Effector memory CD4-positive, alpha-beta T cell (primary cell): ENCODE measurements at places on chromosomes 3 and 15.

DNA sequence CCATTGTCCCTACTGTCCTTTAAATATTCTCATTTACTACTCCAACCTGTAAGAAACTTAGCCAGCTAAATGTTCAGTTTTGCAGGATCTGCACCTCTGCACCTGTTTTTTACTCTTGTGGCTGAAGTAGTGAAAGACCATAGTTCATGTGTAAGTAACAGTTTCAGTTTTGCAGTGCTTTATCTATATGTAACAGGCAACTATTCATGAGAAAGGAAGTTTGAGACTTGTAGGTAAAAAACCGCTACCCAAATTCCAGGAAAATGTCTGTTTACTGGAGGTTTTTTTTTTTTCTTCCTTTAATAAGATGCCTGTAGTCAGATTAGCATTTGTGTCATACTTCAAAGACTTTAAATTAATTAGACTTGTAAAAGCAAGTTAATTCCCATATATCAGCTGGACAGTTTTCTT lies 25.4 kb upstream of the MBNL1 start:
- no peak for DNase-seq

- no peak for DNase-seq
These were observed 7.2 kb downstream of the CD276 start for GRCh38 chr15:73691396-73691795.

DNA sequence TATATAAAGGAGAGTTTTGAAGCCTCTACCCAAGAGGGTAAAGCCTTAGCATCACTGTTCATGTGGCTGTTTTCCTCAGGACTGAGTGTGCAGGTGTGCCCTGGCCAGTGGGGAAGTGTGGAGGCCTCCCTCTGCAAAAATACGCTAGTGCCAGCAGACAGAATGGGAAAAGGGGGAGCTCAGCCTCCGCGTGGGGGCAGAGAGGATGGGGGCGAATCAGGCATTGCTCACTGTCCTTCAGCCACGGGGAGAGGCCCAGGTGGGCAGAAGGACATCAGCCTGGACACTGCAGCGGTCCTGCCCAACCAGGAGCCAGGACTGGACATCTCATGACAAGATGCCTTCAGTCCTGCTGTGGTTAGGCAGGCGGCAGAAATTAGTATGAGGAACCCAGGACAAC lies 10.1 kb downstream of the LTF start:
- no peak for DNase-seq

- no peak for DNase-seq
These were observed 49.3 kb upstream of the KCNAB1 start for GRCh38 chr3:156071031-156071430.

DNA sequence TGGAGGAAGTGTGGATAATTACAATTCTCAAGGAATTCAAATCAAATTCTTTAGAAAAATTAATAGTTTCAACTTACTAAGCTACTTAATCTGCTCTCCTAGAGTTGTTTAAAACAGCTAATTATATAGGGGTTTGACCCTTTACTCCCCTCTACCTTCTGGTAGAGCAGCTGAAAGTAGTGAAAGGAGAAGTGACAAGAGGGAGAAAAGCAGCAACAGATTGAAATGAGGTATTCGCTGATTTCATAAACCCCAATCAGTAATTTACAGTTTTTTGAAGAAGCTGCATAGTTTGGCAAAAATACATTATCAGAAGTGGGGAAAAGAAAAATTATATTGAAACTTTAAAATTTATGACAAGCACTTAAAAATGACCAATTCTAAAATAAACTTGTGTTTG lies 52.8 kb downstream of the ZMAT3 start:
- DNase-seq = no peak

GRCh38 chr3:41579861-41580260 lies 380.6 kb downstream of the CTNNB1 start:
- DNase-seq = no peak

DNA sequence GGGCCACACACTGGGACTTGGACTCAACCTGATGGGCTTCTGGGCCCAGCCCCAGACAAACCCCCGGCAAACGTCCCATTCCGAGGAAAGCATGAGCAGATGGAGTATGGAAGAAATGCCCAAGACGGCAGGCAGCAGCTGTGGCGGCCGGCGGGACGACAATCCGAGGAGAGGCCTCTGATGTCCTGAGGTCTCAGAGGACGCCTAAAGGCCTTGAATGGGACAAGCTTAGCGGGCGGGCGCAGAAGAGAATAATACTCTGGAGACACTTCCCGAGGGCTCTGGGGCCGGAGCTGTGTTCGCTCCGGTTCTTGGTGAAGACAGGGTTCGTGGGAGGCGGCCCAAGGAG lies 482 bp upstream of the OGG1 start:
- no peak for DNase-seq

DNA sequence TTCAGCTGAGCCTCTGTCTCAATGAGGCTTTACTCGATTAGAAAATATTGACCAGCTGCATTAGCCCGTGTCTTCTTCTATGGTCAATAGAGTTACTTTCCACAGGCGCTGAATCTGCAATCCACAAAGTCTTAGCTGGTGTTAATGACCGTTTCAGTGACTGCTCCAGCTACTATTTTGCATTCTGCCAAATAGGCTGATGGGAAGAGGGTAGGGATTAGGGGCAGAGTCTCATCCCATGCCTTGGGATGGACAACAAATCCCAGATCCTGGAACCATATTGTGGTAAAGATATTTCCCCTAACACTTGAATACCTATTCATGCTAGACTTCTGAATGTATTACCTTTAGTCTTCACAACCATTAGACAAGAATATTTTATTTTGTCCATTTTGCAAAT lies 29.5 kb upstream of the MAGI1 start:
- no peak for DNase-seq

DNA sequence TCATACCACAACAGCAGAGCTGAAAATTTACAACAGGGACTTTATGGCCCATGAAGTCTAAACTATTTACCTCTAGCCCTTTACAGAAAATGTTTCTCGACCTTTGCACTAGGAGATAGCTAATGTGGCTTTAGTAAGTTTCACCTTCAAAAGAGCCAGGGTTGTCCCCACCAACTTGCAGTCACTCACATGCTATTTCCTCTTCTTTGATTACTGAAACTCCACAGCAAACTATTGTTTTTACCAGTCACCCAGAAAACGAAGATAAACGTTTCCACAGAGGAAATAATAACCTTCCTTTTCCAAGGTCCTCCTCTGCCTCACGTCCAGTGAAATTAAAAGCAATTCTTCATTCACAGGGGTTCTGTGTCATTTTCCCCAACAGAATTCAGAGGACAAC lies 48.2 kb downstream of the WWTR1 start:
- no peak for DNase-seq

DNA sequence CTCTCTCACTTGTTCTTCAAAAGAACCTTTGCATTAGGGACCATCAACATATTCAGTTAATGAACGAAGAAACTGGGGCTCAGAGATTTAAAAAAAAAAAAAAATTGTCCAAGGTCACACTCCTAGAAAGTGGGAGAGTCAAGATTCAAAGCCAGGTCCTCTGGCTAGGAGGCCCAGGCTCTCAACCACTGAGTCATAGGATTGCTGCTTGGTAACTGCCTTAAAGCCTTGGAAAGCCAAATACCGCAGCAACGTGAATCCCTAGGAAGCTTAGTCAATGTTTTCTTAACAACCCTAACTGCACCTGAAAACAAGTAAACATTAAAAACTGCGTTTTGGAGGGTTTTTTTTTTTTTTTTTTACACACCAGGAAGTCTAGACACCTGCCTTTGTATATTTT lies 156.8 kb downstream of the WNT5A start:
- DNase-seq = no peak

GRCh38 chr3:188589071-188589470 lies 435.1 kb downstream of the LPP start:
- no peak for DNase-seq

DNA sequence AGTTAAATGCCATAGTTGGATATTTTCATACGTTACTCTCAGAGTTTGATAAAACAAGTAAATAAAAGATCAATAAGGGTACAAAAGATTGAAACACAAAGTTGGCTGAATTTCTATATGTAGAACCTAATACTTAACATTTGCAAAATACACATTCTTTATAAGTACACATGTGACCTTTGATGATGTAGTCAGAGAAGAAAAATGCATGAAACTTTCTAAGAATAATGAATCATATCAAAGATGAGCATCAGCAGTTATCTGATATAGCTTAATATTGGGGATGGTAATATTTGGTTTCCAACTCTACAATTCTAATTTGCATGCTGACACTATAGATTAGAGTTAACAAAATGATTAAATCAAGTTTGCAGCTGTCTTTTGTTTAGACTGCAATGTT lies 188.0 kb upstream of the TGFBR2 start:
- DNase-seq = no peak

DNA sequence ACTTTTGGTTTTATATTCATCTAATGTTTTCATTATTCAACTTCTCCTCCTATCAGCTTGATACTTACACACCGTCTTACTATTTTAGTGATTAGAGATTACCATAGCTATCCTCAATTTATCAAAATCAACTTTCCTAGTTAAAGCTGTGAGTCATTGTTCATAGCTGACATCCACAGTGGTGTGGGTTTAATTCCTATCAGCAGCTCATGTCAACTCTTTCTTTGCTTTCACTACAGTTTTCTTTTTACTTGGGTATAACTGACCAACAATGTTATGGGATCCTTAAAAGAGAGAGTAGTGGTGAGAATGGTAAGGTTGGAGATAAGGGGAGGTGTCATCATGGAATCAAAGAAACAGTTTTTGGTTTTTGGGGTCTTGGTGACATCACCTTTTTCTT lies 112.7 kb downstream of the NFKBIZ start:
- DNase-seq = no peak

- no peak for DNase-seq
These were observed 7.2 kb downstream of the EOMES start for GRCh38 chr3:27714692-27715453.

GRCh38 chr15:90585863-90586262 lies 56.1 kb downstream of the CRTC3 start:
- no peak for DNase-seq

GRCh38 chr3:186057594-186057993 lies 51.3 kb downstream of the ETV5 start:
- DNase-seq = no peak

DNA sequence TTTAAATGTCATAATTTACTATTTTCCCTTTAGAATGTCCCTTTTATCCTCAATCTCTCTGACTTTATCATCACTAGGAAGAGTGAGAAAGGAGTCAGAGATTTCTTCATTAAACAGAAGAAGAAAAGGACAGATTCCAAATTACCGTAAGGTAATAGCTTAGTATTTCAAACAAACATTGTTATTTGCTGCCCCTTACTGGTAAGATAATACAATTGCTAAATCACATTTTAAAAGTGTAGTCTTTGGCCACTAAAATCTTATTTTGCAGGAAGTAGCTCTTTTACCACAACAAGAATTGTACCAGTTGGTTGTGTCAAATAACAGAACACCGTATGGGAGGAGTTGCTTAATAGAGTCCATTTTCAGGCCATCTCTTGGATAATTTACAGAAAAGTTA lies 53.7 kb downstream of the CGGBP1 start:
- DNase-seq = no peak

GRCh38 chr15:92625251-92625980 lies 30.2 kb downstream of the FAM174B start:
- no peak for DNase-seq

DNA sequence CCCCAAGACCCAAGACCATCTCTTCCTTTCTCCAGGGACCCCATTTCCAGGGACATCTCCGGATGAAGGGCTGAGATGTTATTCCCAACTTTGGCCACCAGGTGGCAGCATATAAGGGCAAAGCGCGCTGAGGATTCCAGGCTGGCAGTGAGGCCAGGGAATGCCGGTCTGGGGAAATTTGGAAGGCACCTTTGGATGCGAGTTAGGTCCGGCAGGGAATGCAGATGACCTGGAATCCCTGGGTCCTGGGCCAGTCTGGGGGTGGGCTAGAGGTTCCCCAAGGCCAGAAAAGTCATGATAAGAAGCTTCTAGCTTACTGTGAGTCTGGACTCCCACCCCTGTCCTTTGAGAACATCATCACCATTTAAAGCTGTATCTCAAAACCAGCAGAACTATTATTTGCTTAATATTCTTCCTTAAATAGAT lies 1.6 kb upstream of the CHST13 start:
- no peak for DNase-seq

GRCh38 chr3:112133626-112134334 lies 732 bp upstream of the GCSAM start:
- DNase-seq = no peak

DNA sequence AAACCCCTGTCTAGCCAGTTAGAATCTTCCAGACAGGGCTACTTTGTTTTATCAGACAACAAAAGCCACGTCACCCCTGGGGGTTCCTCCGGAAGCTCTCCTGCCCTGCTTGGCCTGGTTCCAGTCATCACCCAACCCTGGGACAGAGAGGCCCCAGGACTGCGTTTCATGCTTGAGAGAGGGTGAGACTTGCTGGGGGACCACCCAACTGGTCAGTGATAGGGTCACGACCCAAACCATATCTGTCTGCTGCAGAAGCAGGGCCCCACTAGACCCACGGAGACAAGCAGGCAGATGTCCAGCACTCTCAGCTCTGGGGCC lies 1.2 kb downstream of the NT5DC2 start:
- no peak for DNase-seq

DNA sequence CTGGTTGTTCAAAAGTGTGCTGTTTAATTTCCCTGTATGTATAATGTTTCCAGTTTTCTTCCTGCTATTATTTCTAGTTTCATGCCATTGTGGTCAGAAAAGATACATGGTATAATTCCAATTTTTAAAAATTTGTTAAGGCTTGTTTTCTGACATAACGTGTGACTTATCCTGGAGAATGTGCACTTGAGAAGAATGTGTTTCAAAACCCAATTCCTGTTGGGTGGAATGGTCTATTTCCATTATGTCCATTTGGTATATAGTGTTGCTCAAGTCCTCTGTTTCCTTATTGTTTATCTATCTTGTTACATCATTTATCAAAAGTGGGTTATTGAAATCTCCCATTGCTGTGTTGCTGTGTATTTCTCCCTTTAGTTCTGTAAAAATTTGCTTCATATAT lies 215.4 kb downstream of the GREM1 start:
- DNase-seq = no peak

- DNase-seq = no peak
These were observed 168.9 kb downstream of the KLHL25 start for GRCh38 chr15:85625856-85626255.

GRCh38 chr15:39909007-39909406 lies 11.1 kb downstream of the GPR176 start:
- DNase-seq = no peak

GRCh38 chr3:195043607-195044339 lies 227.2 kb downstream of the XXYLT1 start:
- no peak for DNase-seq

GRCh38 chr15:50149090-50149489 lies 30.1 kb upstream of the ATP8B4 start:
- no peak for DNase-seq

DNA sequence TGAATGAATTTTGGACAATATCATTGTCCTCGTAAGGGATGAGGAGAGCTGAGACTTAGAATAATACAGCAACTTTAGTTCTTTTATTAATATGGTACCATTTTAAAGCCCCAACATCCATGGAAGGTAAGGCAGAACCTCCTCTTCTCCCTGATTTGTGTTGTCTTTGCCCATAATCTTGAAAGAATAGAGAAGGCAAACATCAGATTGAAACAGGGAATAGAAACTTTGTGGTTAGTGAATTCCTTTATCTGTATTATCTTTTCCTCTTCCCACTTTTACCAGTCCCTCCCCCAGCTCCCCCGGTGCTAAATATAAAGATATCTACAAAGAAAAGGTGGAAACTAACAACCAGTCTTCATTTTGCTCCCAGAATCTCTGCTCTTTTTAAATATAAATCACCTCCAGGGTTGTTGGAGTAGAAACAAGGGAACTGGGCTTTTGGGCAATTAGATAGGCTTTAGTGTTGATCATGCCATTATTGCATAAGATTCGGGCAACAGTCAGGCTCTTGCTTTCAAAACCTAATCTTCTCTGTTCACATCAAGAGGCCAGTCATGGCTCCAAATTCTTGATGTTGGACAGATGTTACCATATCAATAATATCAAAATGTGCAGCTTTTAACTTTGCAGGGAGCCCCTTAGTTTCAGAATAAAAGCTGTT lies 32.5 kb downstream of the ITPR1 start:
- DNase-seq = no peak
